ENCODE measurements at places on chromosomes 2 and 18.

GRCh38 chr2:8202132-8202531 lies 479.7 kb upstream of the ID2 start:
- DNase-seq = no peak

GRCh38 chr2:142280831-142281230 lies 150.0 kb upstream of the LRP1B start:
- DNase-seq = no peak

DNA sequence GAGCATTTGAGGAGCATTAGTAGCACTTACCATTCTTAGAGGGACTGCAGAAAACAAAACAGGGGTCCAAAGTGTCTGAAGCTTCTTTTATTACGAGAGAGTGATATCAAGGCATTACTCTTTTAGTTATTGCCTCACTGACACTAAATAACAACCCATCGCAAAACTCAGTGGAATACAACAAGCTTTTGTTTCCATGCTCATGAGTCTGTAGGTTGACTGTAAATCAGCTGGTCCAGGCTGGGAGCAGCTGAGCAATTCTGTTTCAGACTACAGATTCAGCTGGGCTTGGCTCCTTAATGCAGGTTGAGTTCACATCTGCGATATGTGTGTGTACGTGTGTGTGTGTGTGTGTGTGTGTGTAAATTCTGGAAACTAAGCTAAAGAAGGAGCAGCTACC lies 501.8 kb upstream of the PKDCC start:
- DNase-seq = no peak

DNA sequence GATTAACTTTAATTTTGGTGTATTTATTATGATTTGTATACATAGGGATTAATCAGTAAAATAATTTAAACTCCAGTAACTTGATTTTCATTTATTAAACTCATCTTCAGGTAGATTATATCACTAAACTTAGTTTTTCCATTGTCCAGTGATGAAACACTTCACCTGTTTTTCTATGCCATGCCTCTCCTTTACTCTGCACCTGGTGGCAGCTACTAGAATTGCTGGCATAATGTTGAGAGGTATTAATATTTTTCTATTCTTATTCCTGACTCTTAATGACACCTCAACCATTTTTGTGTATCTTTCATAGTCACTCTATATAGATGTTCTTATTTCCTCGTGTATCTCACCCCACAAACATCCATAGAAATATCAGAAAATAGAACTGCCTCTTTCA lies 940.3 kb upstream of the CRIM1 start:
- DNase-seq = no peak

- no peak for DNase-seq
Observed at GRCh38 chr2:169415233-169415748, 53.0 kb upstream of the LRP2 start.

- DNase-seq = no peak
Observed at GRCh38 chr2:48601349-48601748, 16.3 kb upstream of the GTF2A1L start.

- DNase-seq = no peak
Observed at GRCh38 chr2:19748073-19748375, 153.8 kb downstream of the TTC32 start.

- no peak for DNase-seq
Observed at GRCh38 chr2:28088970-28089369, 198.4 kb downstream of the BABAM2 start.

- no peak for DNase-seq
Observed at GRCh38 chr2:10547663-10548376, 99.7 kb upstream of the ODC1 start.

GRCh38 chr2:172586245-172586891 lies 30.5 kb downstream of the PDK1 start:
- DNase-seq = no peak

GRCh38 chr2:29657674-29658073 lies 263.7 kb downstream of the ALK start:
- DNase-seq = no peak

- no peak for DNase-seq
Observed at GRCh38 chr2:109009920-109010610, 21.0 kb upstream of the EDAR start.

- no peak for DNase-seq
Observed at GRCh38 chr2:70873541-70873940, 37.9 kb upstream of the CD207 start.

DNA sequence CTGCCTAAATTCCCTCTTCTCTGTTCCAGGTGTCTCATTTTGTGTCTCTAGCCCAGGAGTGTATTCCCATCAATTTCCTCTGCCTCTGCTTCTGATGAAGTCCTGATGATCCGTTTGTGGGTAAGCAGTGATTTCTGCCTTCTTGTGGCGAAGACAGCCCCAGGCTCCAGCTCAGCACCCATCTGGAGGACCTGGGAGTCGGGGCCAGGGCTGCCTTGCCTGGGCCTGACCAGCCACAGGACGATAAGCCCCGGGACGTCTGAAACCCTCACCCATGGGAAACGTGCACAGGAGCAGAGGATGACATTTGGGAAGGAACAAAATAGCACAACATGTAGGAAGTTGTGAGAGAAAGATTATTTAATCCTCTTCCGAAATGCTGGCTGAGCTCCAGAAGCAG lies 206.9 kb downstream of the FBXO15 start:
- DNase-seq = no peak

DNA sequence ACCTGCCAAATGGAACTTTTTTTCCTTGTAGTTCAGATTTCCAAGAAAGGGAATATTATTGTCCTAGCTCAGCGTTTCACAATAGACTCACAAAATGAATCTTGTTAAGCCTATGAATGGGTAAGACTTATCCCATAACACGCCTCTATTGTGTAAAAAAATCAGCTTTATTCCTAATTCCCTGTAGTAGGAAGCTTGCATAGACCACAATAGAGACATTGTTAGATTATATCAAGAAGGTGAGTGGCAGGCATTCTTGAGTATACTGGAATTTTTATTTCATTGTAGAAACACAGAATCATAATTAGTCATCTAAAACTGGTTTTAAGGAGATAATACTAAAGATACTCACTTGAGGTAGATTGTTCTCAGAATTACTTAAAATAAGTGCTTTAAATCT lies 46.5 kb upstream of the SLC30A6 start:
- no peak for DNase-seq

DNA sequence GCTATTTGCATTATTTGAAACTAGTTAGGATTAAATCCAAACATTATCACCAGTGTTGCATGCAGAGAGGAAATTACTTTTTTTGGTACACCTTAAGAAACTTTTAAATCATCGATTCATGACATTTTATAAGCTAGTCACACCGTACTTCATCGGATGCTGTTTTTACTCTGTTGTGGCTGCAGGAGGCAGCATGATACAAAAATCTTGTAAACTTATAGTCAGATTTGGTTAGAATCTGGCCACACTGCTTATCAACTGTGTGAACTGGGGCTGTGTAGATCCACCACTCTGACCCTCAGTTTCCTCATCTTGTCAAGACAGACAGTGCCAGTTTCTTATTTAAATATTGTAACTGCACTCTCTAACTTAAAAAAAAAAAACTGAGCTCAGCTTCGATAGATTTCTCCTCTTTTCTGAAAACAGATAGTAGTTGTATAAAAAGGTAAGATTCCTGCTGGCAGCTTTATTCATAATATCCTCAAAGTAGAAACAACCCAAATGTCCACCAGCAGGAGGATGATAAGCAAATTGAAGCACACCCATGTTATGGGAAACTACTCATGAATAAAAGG lies 77.8 kb downstream of the RAPGEF4 start:
- DNase-seq = no peak

GRCh38 chr18:26002375-26002910 lies 88.0 kb downstream of the SS18 start:
- no peak for DNase-seq

DNA sequence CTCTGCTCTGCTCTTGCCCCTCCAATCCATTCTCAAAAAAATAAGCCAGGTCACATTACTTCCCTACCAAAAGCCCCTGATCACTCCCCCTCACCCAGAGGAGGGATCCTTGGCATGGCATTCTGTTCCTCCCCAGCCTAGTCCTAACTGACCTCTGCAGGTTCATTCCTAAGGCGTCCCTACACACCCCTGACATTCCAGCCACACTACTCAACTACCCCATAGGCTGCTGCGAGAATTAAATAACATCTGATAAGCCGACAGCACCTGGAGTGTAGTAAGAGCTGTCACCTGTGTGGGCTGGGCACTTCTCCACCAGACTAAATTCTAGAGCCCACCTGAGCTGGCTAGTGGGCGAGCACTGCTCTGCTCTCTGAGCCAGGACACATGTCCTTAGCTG lies 44.7 kb upstream of the SLC1A4 start:
- DNase-seq = no peak

GRCh38 chr2:117470311-117471095 lies 344.0 kb upstream of the DDX18 start:
- DNase-seq = no peak

- no peak for DNase-seq
Observed at GRCh38 chr18:45068400-45069094, 387.9 kb downstream of the SETBP1 start.

GRCh38 chr2:61493523-61493942 lies 22.6 kb upstream of the USP34 start:
- DNase-seq = no peak

DNA sequence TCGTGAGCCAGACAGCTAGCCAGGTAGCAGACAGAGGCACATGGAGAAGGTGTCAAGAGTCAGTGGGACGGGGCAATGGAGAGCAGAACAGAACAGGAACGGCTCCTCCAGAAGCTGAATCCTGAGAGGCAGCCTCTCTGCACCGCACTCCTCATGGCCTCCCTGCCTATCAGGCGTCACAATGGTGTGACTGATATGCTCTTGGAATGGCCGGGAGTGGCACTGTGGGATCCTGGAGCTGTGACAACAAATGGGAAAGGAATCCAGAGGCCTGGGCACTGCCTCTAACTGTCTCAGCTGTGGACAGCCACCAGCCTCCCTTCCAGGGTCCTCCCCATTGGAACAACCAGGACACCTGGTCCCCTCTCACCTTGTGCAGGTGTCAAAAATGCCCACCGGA lies 89.1 kb upstream of the ID2 start:
- no peak for DNase-seq

DNA sequence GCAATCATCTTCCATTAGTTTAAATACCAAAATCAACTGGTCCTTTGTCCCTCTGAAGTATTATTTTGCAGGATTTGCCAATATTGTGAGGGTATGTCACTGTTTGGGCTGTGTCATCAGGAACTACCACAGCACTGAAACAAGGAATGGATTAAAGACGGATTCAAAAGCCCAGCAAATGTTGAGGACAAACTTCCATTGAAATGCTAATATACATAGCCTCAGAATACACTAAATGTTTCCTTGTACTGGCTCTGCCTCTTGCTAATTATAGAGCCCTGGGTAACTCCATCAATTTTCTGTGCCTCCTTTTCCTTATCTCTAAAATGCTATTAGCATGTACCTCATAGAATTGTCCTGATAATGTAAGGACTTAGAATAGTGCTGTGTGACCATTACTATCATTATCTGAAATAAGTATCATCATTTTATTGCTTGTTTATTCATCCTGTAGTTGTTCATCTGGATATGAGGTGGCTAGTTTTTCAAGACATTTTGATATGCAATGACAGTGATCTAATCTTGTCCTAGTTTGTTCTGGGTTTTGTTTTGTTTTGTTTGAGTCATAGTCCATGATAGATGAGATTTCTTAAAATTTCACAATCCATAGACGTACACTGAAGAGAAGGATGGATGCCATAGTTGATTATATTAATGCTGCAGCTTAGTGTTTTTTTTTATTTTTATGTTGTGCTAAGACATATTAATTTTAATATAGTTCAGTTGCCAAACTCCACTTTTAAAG lies 333.4 kb upstream of the KCNH7 start:
- DNase-seq = no peak

GRCh38 chr2:113000436-113000835 lies 4.8 kb upstream of the IL36A start:
- DNase-seq = no peak

DNA sequence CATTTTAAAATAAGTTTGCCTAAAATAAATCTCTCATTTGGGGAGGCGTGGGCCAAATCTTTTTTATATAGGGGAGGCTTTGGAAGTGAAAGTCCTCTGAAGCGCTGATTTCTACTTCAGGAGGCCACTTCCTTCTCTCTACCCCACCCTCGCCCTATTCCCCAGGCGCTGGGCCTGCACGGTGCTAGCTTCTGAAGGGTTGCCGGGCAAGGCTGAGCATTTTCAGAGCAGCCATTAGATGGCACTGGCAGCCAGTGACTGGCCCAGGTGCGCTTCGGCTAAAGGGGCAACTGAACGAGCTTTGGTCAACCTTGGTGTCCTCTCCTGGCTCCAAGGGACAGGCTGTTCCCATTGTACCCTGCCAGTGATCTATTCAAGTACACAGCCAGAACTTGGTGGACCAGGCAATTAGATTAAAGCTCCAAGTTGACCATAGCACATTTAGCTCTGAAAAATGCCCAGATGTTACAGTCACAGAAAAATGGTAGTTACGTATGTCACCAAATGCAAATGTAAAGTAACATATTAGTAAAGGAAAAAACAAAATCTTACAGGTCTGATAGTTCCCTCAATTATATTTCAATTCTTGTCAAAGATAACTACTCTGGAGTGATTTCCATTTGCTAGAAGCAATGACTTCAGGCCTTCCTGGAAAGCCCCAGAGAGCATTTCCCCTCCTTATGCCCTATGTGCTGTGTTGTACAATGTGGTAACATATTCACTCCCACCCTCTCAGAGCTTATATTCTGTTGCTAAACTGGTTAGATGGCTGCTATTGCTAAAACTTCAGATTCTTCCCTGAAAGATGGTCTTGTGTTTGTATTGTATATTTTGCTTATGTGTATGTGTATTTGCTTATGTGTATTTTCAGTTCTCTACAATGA lies 2.1 kb downstream of the POMC start:
- no peak for DNase-seq

DNA sequence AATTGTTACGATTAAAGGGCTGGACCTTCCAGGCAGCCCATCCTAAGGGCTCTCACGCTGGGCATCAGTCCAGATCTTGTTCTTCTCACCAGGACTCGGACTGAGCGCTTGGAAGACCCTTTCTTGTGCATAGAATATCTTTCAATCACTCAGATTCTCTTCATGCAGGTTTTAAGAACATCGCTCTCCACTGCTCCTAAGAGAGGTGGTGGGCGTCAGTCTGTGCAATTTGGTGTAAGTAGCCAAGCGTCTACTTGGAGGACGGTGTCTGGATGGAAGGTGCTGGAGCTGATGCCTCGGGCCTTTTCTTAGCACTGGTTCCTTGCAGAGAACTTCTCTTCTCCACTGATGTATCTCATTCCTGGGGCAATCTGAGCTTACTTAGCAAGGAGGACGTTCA lies 68.7 kb downstream of the ASB1 start:
- no peak for DNase-seq

Measured in smooth muscle cell of the brain vasculature (primary cell).